ENCODE measurements at places on chromosomes 2 and 18.

DNA sequence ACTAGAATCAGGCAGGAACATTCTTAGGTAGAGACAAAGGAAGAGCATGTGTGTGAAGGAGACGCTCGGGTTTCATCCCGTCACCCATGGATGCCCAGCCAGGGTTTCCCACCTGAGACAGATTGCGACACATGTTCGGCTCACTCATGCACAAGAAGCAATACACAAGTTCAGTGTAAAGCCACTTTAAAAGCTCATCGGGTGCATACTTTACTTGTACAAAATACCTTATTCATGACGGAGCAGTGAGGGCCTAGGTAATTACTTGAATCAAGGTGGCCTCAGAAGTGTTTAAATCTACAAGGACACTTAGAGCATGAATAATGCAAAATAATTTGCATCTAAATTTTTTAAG, 42.0 kb downstream of the ZEB2 start:
- DNase-seq: no peak

GRCh38 chr2:209470466-209470865, 46.6 kb downstream of the MAP2 start:
- DNase-seq: no peak

DNA sequence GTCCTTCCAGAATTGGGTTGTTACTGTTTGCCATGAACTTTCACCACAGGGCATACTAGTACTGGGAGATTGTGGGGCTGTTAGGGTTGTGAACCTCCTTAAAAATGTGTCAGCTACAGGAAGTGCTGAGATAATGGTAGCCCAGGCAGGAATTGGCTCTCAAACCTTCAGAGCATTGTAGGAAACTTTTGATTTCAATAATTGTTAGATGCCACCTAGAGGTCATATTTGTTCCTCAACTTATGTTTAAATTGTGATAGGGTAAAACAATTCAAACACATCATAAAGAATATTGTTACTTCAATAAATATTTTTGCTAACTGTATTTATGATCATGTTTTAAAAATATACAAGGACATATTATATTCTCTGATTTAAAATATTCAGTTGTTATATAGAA, 594.6 kb downstream of the ADCYAP1 start:
- no peak for DNase-seq

DNA sequence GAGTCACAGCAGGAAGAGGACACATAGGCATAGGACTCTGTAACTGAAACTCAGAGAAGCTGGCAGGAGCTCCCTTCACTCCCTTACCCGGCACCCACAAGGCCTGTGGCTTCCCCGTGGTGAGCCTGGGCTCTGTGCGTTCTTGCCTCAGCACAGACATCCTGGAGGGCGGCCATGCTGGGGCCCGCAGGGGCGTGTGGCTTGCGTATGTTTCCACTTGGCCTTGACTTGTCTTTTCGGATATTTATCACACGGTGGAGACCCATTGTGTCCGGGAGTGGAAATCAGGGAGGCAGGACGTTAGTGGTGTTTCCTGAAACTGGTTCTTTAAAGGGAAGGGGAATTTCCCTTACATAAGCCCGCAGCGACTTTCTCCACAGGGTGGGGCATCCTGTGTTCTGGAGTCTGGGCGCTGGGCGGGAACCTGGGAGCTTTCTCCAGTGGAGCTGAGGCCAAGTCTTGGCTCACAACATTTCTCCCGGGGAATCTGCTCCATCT, 49.9 kb upstream of the EML6 start:
- DNase-seq: no peak

DNA sequence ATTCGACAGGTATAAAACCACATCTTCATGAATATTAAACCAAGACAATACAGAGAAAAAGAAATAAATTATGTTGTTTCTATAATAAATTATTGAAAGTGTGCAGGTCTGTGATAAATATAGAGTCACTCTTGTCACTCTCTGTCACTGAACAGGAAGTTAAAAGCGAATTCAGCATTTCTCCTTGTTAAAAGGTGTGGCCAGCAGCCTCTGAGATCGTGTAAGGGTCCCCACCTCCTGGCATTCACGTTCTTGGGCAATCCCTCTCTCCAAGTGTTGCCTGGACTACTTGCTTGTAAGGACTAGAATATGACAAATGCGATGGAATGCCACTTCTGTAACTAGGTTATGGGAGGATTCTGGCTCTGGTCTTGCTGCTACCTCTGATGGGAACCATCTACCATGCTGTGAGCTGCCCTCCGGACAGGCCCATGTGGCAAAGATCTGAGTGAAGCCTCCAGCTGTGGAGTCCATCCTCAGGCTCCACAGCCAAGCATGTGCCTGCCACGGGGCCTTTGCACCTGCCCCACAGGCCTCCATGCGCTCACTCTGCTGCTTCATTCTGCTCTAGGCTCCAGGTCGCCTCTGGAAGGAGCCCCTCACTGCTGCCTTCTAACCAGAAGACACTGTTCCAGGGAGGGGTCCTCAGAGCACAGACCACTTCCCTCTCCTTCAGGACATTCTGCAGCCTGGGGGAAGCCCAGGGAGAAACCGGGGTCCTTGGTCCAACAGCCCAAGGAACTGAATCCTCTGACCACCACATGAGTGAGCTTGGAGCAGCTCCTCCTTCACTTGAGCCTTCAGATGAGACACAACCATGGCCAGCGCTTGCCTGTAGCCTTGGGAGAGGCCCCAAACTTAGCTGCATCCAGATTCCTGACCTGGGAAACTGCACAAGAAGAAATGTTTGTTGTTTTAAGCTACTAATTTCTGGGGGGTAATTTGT, 202.9 kb upstream of the HDAC4 start:
- no peak for DNase-seq

DNA sequence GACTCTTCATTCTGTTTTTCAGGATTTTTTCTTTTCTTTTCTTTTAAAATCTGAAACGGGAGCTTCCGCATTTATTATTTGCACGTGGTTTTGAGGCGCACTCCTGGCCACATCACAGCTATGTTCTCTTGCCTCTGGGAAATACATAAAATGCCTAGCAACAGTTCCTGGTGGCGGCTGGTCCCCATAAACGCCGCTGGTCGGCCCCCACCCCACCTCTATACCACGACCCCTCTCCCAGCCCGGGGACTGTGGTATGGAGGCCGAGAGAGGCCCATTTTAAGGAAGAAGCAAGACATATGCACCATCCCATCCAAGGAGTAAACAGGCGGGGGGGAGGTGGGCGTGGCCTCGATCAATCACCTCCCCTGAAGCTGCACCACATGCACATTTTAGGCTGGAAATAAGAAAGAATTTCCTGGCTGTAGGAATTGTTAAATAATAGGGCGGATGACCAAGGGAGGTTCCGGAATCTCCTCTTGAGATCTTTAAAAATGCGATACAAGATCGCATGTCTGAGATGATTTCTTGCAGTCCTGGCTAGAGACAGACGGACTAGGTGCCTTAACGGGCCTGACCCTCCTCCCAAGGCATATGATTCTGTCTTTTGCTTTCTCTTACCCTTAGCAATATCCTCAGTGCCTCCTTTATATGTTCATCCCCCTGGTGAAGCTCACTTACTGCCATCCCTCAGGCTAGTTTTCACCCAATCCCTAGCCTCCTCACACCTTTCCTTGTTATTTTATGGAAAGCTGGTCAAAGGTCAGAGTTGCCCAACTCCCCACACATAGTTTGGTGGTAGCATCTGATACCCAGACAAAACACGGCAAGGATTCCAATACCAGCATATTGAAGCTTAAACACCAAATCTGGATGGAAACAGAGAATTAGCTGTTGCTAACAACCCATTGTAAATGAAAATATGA, 82.4 kb downstream of the BCL2 start:
- no peak for DNase-seq

DNA sequence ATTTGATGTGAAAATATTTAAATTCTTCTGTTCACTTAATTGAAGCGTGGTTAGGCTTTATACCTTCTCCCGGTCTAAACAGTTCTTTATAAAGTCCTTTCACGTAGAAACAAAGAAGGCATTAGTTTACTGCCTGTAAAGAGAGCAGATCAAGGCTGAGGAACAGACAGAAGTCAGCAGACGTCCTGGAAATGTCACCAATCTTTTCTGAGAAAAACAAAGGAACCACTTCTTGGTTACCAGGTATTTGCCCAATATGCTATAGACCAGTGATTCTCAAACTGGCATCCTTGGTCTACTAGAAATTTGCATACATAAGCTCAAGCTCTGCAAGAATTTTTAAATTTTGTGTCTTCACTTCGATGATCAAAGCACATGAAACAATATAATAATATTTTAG, 89.2 kb upstream of the STK17B start:
- DNase-seq: no peak

GRCh38 chr2:165402162-165402561, 67.3 kb upstream of the CSRNP3 start:
- no peak for DNase-seq

GRCh38 chr18:27860011-27860410, 316.9 kb downstream of the CDH2 start:
- DNase-seq: no peak

- no peak for DNase-seq
Observed at GRCh38 chr2:165743442-165743841, 50.6 kb downstream of the GALNT3 start.

DNA sequence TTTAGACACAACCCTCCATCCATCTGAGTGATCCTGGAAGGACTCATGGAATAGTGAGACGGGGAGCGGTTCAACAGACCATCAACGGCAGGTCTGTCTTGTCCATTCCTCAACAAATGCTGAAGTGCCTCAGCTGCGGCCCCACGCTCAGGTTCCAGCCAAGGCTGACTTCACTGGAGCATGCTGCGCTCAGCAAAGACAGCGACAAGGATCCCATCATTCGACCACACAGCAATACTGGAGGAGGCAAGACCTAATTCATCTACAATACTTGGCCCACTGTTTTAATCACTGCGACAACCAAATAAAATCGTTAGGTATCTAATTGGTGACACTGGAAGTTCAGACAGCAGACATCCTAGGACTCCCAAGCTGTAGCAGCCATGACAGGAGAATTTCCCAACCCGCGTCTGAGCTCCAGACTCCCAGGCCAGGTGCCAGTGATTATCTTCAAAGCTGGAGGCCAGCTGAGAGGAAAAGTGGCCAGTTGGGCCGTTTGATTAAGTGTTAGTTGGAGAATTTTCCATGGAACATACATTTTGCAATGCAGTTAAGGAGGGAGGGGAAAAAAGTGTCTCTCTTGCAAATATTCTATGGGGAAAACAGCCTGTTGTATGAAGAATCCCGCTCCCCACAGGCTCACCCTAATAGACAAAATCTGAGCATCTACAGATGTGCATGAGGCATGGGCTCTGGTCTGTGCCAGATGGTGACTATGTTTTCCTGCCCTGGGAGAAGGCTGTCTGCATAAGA, 92.5 kb upstream of the SLC35G4 start:
- DNase-seq: no peak

DNA sequence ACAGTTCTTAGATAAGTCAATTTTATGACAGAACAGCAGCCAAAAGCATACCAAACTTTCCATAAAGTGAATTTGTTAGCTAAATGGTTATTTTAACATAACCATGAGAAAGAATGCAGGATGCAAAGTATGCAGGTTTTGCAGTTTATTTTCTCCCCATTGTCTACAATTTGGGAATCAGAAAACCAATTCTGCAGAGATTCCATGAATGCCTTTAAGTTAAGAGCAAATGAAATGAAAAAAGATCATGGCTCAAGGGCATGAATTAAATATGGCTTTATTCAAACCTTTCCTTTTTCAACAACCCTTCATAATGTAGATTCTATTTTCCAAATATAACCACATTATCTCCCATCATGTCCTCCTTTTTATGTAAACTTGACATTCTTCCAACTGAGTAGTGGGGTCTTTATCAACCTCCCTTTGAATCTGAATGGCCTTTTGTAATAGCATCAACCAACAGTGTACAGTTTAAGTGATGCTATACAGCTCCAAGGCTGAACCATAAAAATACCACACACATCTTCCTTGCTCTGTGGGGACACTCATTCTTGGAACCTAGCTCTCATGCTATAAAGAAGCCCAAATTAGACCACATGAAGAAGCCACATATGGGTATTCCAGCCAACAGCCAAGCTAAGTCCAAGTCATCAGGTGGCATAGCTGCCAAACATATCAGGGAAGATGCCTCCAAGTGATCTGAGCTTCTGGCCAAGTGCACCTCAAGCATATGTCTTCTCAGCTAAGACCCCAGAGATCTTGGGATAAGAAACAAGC, 49.8 kb downstream of the PIAS2 start:
- no peak for DNase-seq

DNA sequence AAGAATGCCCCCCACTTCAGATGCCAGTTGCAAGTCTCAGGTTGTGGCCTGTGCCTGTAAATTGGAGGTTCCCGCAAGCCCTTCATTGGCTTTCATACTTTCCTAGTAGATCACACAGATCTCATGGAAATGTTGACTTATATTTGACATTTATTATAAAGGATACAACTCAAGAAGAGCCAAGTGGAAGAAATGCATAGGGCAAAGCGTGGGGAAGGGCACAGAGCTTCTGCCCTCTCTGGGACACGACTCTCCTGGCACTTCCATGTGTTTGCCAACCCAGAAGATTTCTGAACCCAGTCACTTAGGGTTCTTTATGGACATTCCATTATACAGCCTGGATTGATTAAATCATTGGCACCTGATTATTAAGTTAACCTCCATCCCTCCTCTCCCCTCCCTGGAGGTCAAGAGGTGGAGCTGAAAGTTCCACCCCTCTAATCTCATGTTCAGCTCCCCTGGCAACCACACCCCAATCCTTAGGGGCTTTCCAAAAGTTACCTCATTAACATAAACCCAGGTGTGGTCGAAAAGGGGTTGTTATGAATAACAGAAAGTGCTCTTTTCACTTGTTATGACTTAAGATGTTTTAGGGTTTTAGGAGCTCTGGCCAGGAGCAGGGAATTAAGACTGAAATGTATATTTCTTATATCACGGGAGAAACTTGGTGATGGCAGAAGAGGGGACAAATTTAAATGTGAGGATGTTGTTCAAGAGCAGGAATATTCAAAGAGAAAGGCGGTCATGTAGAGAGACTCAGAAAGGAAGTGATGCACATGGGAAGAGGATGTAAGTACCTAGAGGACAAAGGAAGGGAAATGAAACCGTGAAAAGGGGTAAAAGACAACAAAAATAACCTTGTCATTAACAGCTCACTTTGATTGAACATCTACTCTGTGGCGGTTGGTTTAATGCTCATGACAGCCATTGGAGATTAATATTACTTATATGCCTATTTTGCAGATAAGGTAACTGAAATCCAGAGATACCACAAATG, 31.8 kb downstream of the SP100 start:
- peak; percentile 0 for DNase-seq

- no peak for DNase-seq
Observed at GRCh38 chr2:133135035-133135654, 433.1 kb downstream of the NCKAP5 start.

GRCh38 chr2:209942936-209943605, 59.4 kb upstream of the RPE start:
- DNase-seq: no peak

DNA sequence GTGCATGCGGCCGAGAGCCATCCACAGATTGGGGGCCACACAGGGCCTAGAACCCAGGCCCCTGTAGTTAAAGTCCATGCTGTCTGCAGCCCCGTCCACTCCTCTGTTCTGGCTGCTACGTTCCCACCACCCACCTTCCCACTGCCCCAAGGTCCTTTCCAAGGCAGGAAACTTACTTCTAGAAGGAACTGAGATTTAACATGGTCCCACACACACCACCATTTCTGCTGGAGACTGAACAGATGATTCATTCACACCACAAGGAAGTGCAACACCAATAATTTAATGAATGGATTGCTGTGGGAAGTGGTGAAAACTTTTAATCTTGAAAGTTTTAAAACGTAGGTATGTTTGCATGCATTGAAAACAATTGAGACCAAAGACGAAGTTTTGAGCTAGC, 95.2 kb downstream of the LBH start:
- DNase-seq: no peak

Measured in hippocampal formation (tissue), 2 donors.